Heart left ventricle (tissue), 16 donors: ENCODE measurements at places on chromosomes 2 and 18. TPM values are rescaled to one million over a fixed set of nuclear protein-coding genes. Genes with fewer than 3 reads are reported as not detected.
A peak's percentile ranks its signal among the peaks of the same experiment; 100 is the strongest.

REG1B gene
- 0.27 TPM for polyA plus RNA-seq

SPATS2L gene
- 153 TPM for polyA plus RNA-seq

GRCh38 chr2:163455815-163456214, 280.0 kb downstream of the FIGN start:
- DNase-seq, result no peak

SIX3 gene
- polyA plus RNA-seq, result not detected

- DNase-seq, result no peak
Observed at GRCh38 chr18:58674863-58675472, 3.7 kb downstream of the MALT1 start.

CYP1B1 gene
- polyA plus RNA-seq, result 8.9 TPM

MBP gene
- 11.3 TPM for polyA plus RNA-seq

SLC5A7 gene
- polyA plus RNA-seq, result not detected

DNA sequence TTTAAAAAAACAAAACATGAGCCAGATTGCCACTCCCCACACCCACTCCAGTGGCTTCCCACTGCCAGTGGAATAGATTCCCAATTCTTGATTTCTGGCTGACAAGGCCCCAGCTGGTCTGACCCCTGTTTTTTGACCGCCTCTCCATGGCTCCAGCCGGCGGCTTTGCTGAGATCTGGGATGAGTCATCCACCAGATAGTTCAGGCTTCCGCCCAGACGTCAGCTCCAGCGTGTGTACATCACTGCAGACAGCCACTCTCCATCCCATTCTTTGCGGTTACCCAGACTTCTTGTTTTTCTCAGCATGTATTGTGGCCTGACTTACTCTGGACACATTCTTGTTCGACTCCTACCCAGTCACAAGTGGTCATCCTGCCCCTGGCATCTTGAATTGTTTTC, 227.9 kb downstream of the GBX2 start:
- DNase-seq, result peak; percentile 75

TBC1D8 gene
- polyA plus RNA-seq, result 35.8 TPM

GRCh38 chr2:230658877-230659652, 53.6 kb upstream of the CAB39 start:
- no peak for DNase-seq

DNA sequence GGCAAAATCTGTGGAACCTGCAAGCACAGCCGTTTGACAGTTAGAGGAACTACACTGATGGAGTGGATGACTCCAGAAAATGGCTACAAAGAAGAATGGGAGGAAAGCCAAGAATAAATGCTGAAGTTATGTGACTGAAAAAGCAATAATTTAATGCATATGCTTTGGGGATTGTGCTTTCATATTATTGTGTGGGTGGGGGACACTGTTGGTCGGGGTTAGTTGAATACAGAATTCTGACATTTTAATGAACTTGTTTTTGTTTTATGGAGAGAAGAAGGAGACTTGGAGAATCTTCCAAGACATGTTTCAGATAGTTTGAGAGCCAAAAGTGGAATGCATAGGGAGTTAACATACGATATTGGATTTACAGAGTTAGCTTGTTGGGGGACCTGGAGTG, 68.5 kb downstream of the NRP2 start:
- DNase-seq, result no peak

AAK1 gene
- 34.9 TPM for polyA plus RNA-seq

DNA sequence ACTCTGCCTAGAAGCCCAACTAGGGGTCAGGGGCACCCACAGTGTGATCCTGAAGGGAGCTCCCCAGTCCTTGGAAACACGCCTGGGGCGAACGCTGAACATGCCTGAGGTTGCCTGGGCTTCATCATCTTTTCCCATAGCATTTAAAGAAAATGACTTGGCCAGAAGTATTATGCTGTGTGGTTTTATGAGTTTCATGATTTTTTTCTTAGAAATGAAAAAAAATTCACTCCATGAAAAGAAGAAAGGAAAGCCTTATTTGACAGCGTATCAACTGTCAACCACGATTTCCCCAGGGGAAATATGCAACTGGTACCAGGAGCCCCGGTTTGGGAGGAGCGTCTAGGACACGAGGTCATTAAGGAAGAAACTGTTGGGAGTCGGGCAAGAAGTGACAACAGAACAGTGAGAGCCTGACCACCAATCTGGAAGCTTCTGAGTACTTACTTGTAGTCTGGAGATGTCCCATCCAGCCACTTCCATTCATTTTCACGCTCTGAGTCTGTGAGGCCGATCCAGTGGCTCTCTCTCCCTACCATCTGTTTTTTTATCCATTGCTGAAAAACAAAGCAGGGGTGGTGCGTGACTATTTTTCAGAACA, 63.5 kb upstream of the THOC1 start:
- no peak for DNase-seq

DNA sequence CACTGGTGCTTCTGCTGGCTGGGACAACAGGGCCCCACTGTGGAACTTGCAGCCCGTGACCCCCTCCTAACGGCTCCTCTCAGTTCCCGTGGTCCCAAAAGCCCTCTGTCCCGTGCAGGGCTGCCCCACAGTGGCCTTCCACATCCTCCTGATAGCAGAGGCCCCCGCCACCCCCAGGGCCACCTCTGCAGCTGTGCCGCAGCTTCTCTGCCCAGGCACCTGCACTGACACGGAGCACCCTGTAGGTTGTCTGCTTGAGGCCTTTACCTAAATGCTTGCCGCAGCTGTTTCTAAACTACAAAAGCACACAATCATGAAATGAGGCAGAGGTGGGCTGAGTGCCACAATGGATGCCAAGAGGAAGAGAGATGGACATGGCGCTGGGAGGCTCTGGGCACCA, 13.5 kb upstream of the GRHL1 start:
- no peak for DNase-seq

ITGB6 gene
- 0.28 TPM for polyA plus RNA-seq

DNA sequence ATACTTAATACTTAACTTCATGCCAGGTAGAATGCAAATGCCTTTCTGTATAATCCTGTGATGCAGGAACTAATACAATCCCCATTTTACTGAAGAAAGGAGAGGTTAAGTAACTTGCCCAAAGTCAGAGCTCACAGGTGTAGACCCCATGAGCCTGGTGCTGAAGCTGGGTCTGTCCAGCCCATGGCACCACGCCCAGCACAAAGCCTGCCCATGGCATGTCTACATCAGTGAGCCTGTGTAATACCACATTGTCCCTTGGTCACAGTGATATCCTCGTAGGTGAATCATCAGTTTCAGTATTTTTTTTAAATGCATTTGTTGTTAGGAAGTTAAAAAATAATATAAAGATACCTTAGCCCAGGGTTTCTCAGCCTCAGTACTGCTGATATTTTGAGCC, 69.9 kb upstream of the MCFD2 start:
- no peak for DNase-seq

DNA sequence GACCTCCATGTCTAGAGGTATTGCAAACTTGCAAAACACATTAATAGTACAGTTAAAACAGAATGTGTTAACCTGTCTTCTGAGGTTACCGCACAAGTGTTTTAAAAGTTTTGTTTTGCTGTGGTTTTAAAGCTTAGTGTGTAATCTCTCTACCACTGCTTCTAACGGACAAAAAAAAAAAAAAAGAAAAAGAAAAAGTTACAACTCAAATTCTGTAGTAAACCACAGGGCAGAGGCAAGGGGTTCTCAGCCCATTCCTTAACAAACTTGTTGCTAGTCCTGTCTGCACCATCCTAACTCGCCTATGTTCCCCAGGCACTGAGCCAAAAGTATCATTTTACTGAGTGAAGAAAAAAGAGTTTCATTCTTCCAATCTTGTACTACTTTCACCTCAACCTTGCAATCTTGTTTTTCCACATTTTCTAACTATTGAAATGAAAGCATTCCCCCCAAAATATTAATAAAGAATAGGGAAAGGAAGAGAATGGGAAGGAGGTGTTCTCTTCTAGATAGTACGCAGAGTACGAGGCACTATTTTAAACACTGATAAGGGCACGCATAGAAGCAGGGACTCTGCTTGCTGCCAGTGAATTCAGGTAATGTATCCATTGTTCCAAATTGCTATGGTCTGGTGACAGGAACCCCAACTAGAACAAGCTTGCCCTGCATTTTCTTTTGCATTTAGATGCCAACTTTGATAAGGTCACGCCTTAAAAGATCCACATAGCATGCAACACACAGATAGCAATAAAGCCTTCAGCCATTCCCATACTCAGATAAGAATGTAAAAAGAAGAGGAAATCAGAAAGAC, 47.1 kb downstream of the IKZF2 start:
- DNase-seq, result no peak

- no peak for DNase-seq
Observed at GRCh38 chr2:25405611-25406295, 64.0 kb upstream of the DNMT3A start.

DNA sequence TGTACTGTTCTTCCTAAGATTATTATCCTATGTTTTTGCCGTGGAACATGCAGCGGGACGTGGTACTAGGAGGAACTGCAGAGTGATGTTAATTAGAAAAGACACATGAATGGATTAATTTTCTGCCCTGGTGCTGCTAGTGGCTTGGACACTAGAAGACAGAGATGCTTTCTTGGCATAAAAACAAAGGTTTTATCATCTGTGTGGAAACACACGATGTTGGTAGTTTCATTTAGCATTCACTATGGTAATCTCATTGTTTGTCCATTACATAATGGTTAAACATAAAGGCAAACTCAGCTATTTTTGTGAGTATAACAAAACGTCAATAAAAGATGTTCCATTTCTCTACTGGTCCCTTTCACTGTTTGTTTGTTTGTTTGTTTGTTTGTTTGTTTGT, 22.8 kb downstream of the COL6A3 start:
- DNase-seq, result no peak

GRCh38 chr2:37507051-37507410, 162.6 kb downstream of the QPCT start:
- DNase-seq, result no peak

- no peak for DNase-seq
Observed at GRCh38 chr2:160646684-160647444, 153.3 kb upstream of the RBMS1 start.

ABCB11 gene
- polyA plus RNA-seq, result 0.10 TPM

- DNase-seq, result no peak
Observed at GRCh38 chr2:167398873-167399272, 510.6 kb downstream of the XIRP2 start.

DNA sequence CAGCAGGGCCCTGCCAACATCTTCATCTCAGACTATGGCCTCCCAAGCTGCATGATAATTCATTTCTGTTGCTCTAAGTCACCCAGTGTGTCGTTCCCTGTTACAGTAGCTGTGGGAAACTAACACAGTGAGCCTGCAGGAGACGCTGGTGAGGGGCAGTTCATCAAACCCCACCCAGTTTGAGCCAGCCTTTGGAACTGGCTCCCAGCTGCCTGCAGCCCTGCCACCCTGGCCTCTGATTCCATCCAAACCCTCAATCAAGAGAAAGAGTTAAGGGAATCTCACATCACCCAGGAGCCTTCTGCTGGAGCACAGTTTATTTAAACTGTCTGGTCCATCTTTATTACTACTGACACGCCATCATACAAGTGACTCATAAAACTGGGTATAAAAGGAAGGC, 64.9 kb upstream of the ZCCHC2 start:
- no peak for DNase-seq

GRCh38 chr2:233690444-233690843, 2.2 kb upstream of the UGT1A6 start:
- no peak for DNase-seq

LBH gene
- 166 TPM for polyA plus RNA-seq

- no peak for DNase-seq
Observed at GRCh38 chr18:43563780-43564179, 286.5 kb upstream of the SYT4 start.

ZFP36L2 gene
- 29.2 TPM for polyA plus RNA-seq

GRCh38 chr2:199259671-199260070, 198.1 kb downstream of the SATB2 start:
- DNase-seq, result no peak

DNA sequence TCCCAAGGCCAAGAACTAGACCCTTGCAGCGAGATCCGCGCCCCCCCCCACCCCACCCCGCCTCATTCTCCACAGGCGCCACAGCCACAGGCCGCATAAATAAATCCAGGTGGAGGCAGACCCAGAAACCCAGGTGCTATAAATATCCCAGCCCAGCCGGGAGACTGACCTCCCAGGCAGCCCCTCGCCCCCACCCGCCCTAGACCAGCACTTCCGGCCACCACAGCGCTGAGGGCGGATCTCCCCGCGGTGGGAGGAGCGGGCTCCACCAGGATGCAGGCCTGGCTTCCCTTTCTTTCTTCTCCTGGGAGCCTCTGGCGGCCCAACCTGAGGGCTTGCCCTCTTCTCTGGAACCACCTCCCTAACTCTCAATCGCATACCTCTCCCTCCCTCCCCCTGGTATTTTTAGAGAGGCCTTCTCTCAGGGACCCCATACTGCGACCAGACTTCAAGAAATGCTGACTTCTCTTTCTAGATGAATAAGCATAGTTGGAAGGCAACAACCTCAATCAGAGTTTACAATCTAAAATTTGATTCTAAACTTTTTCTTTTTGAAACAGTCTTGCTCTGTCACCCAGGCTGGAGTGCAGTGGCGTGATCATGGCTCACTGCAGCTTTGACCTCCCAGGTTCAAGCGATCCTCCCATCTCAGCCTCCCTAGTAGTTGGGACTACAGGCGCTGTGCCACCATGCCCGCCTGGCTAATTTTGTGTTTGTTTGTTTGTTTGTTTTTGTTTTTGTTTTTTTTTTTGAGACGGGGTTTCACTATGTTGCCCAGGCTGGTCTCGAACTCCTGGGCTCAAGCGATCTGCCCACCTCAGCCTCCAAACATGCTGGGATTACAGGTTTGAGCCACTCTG, 55.0 kb downstream of the PKDCC start:
- peak; percentile 82 for DNase-seq

SMAD4 gene
- 10.8 TPM for polyA plus RNA-seq

DNA sequence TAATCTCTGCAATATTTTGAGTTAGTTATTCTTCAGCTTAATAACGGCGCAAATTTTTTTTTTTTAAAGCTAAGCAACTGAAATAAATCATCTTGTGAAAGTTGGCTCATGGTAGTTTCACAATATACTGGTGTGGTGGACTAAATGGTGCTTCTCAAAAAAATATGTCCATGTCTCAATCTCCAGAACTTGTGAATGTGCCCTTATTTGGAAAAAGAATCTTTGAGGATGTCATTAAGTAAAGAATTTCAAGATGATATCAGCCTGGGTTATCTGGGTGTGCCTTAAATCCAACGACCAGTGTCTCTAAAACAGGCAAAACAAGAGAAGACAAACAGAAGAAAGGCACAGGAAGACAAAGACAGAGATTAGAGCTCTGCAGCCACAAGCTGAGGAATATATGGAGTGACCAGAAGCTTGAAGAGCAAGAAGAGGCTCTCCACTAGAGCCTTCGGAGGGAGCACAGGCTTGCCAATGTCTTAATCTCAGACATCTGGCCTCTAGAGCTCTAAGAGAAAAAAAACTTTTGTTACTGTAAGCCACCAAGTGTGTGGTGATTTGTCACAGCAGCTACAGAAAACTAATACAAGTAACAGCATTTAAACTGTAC, 71.4 kb downstream of the HNMT start:
- no peak for DNase-seq

- DNase-seq, result no peak
Observed at GRCh38 chr2:144443837-144444817, 75.8 kb downstream of the ZEB2 start.
